ENCODE measurements at places on chromosomes 1 and 21.

DNA sequence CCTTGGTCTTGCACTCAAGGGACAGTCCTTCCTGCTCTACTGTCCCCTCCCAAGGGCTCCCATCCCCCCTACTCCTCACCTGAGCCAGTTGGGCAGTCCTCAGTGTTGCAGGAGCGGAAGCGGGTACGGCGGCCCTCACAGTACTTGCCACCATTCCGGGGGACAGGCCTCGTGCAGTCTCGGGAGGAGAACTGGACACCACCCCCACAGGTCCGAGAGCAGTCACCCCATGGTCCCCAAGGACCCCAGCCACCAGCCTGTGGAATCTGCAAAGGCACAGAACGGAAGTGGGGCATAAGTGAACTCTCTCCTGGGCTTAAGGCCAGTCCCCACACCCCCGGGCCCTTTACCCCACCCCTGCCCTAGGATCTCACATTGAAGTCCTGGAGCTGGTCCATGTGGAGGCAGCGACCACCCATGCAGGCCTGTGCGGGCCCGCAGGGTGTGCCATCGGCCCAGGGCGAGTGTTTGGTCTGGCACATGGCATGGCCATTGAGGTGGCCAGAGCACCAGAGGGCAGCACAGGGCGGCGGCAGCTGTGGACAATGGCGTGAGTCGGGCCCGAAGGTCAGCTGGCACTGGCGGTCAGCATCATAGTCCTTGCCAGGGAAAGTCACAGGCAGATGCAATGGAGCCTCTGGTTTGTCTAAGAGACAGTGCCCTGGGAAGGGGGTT is 5.2 kb downstream of the ADAMTS4 start:
- DNase-seq: no peak

DNA sequence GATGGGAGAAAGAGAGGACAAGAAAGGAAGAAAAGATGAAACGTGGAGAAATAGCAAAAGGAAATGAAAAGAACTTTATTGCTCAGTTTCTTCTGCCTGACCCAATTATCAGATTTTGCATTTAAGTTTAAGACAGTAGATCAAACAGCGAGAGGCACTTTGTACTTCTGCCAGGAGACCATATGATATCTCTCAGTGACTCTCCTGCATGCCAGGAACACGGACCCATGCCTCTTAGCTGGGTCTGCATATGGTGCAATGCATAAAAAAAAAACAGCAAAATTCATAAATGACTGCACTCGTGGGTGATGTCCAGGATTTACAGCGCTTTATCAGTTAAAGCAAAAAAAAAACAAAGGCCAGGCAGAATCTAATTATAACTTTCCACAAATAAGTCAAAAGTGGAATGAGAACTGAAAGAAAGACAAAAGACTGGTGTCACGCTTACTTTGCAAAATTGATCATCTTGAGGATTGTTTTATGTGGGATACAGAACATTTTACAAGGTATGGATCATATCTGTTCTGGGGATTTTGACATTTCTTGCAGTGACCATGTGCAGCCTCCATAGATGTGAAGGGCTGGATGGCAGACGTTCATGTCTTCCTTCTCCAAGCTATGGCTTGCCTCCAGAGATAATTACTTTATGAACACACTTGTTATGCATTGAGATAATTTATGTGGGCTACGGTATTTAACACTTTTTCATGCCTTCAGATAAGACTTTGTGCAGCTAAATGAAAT is 79.5 kb downstream of the RUNX1 start:
- no peak for DNase-seq

DNA sequence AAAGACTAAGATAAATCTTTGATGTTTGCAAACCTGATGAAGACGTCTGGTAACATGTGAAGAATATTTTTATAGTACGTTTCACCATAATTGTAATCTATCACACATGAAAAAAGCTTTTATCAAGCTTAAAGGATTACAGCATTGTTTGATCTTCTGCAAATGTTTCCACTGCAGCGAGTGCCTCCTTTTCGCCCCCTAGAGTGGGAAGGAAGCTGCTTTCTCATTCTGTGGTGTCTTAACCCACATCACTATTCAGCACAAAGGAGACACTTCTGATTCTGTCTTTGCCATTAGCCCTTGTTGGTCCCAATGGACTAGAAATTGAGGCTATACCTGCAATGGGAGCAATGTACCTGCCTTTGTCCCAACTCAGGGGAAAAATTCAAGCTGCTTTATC is 46.0 kb upstream of the IL12RB2 start:
- DNase-seq: no peak

GRCh38 chr1:46646331-46646730 is 21.8 kb downstream of the ATPAF1 start:
- DNase-seq: no peak

DNA sequence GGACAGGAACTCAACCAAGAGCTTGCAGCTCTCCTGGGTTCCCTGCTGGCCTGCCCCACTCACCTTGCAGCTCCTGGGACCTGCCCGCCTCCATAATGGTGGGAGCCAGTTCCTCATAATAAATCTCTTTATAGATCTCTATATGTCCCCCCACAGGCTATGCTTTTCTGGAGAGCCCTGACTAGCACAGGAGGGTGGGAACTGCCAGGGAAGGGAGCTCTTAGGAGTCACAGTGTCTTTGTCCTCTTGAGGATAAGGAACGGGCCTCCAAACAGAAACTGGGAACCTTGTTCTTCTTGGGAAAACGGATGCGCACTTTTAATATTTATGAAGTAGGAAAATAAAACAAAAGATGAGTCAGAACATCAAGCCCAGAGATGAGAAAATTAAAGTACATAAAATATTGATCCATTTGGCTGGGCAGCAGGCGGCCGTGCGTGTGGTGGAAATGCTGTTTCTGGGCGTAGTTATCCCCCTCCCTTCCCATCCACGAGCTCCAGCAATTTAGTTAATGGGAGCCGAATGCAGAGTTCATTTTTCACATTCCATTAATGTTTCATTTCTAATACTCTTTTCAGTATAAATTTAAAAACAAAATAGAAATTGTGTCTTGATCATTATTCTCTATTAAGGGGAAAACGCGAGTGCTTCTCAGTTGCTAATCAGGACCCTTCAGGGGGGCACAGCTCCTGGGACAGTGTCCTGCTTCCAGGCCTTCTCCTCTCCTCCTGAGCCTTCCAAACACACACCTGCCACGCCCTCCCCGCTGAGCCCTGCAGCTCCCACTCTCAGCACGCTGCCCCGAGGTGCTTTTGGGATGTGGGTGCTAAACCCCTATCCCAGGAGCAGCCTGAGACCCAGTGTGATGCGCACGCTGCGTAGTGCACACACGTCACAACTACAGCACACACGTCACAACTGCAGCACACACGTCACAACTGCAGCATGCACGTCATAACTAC is 323.3 kb upstream of the AJAP1 start:
- no peak for DNase-seq

GRCh38 chr21:39180429-39181019 is 2.7 kb downstream of the PSMG1 start:
- DNase-seq: peak; percentile 38

GRCh38 chr1:18869847-18870594 is 10.6 kb upstream of the TAS1R2 start:
- no peak for DNase-seq

- DNase-seq: no peak
Observed at GRCh38 chr1:40155910-40156309, 5.3 kb upstream of the RLF start.

DNA sequence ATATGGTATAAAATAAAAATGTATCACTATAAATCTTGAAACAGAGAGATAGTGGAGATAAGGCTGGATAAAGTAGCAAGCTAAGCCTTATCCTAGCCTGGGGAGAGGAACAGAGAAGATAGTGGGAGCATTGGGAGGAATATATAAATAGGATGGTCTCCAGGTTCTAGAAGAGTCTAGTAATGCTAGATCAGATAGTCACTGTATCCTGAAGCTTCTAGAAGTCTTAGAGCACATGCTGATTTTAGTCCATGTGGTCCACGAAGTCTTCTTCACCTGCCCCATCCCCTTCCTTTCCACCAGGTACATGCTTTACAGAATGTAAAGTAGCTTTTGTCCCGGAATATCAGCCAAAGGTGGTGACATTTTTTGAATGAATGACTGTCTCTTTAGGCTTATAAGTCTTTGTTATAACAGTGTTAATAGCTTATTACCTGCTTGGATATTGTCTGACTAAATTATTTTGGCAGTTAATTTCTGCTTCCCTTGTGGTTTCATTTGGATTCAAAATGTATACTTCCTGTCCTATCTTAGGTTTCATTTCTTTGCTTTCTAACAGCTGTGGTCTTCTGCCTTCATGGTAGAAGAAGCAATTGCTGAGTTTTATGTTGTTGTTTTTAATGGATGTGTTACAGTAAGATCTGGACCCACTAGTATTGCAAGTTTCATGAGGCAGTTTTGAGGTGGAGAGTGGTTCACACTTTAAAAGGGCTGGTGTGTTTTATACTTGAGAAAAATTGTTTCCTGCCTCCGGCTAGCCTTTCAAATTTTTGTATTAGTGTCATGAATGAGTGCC is 5.9 kb downstream of the SMG7 start:
- DNase-seq: peak; percentile 4

GRCh38 chr1:6494627-6495026 is 3.2 kb upstream of the PLEKHG5 start:
- DNase-seq: no peak

- DNase-seq: no peak
Observed at GRCh38 chr1:9395018-9395417, 102.3 kb downstream of the SPSB1 start.

- no peak for DNase-seq
Observed at GRCh38 chr1:87439821-87440220, 111.1 kb downstream of the LMO4 start.

DNA sequence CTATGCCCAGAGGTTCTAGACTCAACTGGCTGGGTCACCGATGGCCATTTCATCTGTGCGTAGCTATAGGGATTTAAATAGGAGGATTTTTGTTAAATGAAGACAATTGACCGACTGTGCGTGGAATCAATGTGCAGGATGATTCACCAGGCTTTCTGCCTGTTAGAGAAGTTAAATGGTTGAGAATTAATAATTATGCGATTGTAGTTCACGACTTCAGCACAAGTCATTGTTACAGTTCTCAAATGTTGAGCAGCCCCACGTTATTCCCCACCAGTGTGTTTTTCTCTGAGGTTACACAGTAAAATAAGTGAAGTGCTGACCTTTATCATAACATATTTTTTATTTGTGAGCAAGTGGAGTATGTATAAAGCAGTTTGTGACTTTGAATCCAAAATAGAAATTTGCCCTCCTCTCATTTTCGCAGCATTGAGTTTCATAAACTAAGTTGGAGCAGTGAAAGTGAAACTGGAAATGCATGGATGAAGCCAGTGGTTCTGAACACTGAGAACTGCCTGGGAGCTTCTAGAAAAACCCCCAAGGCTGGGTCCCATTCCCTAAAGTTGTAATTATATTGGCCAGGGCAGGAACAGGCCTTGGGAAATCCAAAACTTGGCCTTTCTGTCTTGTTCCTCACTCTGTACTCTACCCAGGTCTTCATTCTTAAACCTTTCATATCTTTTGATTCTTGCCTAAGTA is 102.6 kb downstream of the GALNT2 start:
- DNase-seq: no peak

DNA sequence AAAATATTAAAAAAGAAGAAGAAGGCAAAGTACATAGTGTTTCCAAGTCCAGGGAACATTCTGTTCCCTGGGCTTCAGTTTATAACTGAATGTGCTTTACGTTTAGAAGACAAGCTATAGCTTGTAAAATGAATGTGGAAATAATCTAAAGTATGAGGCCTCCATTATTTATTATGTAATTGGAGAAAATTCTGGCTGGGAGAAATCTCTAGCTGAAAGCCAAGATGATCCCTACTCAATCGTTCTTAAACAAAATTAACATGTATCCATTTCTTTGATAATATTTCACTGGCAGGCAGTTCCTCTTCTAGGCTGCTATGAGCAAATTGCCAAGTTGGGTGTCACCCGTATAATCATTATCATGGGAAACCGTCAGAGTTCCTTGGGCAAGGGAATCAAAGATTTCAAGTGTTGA is 52.2 kb upstream of the ETS2 start:
- no peak for DNase-seq

DNA sequence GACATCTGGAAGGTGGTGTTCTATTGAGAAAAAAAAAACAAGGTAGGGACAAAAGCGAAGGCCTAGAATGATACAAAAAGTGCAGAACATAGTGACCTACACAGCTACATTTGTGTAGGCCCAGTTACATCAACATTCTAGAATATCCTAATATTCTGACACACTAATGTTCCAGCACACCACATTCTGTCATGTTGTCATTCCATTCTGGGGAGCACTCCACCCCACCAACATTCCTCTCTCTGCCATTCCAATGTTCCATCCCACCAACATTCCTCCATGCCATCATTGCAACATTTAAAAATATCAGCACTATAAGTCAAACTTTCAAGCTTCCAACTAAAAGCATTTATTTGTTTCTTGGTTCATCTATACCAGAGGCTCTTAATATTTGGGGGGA is 28.5 kb downstream of the COA7 start:
- no peak for DNase-seq

GRCh38 chr1:33826711-33827110 is 37.2 kb upstream of the HMGB4 start:
- DNase-seq: no peak

DNA sequence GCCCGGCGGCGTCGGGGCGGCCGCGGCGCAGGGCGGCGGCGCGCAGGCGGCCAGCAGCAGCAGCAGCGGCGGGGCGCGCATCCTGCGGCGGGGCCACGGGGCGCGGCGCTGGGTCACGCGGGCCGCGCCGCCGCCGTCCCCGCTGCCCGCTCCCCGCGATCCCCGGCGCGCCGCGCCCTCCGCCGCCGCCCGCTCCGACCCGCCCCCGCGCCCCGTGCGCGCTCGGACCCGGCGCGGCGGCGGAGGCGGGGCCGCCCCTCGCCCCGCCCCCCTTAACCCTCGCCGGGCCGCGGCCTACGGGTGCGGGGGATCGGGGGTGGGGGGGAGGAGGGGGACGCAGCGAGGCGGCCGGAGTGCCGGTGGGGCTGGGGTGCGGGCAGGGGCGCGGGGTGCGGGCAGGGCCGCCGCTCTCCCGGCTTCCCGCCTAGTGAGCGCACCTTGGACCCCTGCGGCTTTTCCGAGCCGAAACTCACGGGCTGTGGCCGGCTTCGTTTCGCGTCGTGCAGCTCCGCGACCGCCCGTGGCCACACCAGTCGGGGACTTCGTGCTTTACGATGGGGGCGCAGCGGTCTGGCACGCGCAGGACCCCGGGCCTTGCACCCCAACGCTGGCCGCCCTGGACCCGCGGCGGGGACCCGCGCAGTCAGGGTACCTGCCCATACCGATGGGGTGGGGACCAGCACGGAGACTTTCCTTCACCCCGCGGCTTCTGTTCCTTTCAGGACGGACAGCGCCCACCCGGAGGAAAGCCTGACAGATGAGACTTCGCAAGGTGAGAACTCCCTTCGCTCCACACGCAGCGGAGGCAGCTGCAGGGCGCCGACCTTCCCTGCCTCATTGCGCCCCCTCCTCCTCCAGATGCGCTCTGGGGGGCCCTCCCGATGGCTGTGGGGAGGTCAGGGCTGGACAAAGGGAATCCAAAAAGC is at the start of gene FNDC10:
Gene FNDC10, minus strand, starts transcription at position 201 of the 926 bp plus-strand sequence. Its CDS starts 120 bp downstream, at position 81.
- no peak for DNase-seq

Measured in AML-193 (cell line).